Smooth muscle cell of bladder (primary cell): ENCODE measurements at places on chromosomes 1 and 21. TPM values are rescaled to one million over a fixed set of nuclear protein-coding genes. Genes with fewer than 3 reads are reported as not detected.

The TFF2 gene
- not detected in 2 replicates for total RNA-seq

The OR6N1 gene
- total RNA-seq: not detected in 2 replicates

The C2CD4D gene
- not detected in 2 replicates for total RNA-seq

The CCDC190 gene
- total RNA-seq: 0.14 TPM in 1 of 2 replicates, not detected in the other

The SLAMF8 gene
- not detected in 2 replicates for total RNA-seq

The ZNF691 gene
- total RNA-seq: 8.1 and 10.7 TPM in 2 replicates

The CSMD2 gene
- 1.6 and 2.4 TPM in 2 replicates for total RNA-seq

The ARMH1 gene
- 0.71 and 0.83 TPM in 2 replicates for total RNA-seq

The OXCT2 gene
- total RNA-seq: 1.7 and 4.1 TPM in 2 replicates

The GREM2 gene
- 7.8 and 10.0 TPM in 2 replicates for total RNA-seq

The GBP6 gene
- total RNA-seq: under 0.01 TPM in 1 of 2 replicates, not detected in the other

The COL18A1 gene
- 51.8 and 59.3 TPM in 2 replicates for total RNA-seq

The FAM72B gene
- 0.92 and 1.1 TPM in 2 replicates for total RNA-seq

The WNT9A gene
- total RNA-seq: 0.37 and 0.43 TPM in 2 replicates

The C1QB gene
- total RNA-seq: not detected in 2 replicates

The KCNJ6 gene
- 0.14 TPM in 1 of 2 replicates, not detected in the other for total RNA-seq

The BMP8B gene
- total RNA-seq: not detected in 2 replicates

The CD1E gene
- not detected in 2 replicates for total RNA-seq

The FAM72D gene
- 0.28 and 0.37 TPM in 2 replicates for total RNA-seq

The RNF186 gene
- not detected in 2 replicates for total RNA-seq

The MCOLN2 gene
- total RNA-seq: 0.85 and 3.1 TPM in 2 replicates

The GBP7 gene
- total RNA-seq: not detected in 2 replicates

The RXFP4 gene
- total RNA-seq: not detected in 2 replicates

The LRRC3 gene
- total RNA-seq: under 0.01 and 0.14 TPM in 2 replicates

The KIAA1614 gene
- 6.7 and 7.0 TPM in 2 replicates for total RNA-seq

The PAPPA2 gene
- total RNA-seq: 3.8 and 9.3 TPM in 2 replicates

The IFNGR2 gene
- total RNA-seq: 51.2 and 69.2 TPM in 2 replicates

The FAM177B gene
- total RNA-seq: 0.09 TPM in 1 of 2 replicates, not detected in the other

The ERRFI1 gene
- total RNA-seq: 23.5 and 26.8 TPM in 2 replicates

The LDLRAP1 gene
- 9.7 and 15.0 TPM in 2 replicates for total RNA-seq

The ATG4C gene
- 6.5 and 7.3 TPM in 2 replicates for total RNA-seq

The LCK gene
- total RNA-seq: not detected in 2 replicates

The RHEX gene
- total RNA-seq: not detected in 2 replicates

The NOC2L gene
- total RNA-seq: 87.5 and 89.9 TPM in 2 replicates

The KRTAP10-2 gene
- not detected in 2 replicates for total RNA-seq

The TTC34 gene
- under 0.01 and 0.09 TPM in 2 replicates for total RNA-seq

The PTCH2 gene
- under 0.01 and 0.14 TPM in 2 replicates for total RNA-seq

The SUSD4 gene
- 0.14 TPM in 1 of 2 replicates, not detected in the other for total RNA-seq
